Kidney capillary endothelial cell (primary cell): ENCODE measurements at places on chromosomes 7 and 10.
A peak's percentile ranks its signal among the peaks of the same experiment; 100 is the strongest.

GRCh38 chr7:20229646-20230500 lies 12.7 kb upstream of the MACC1 start:
- peak; percentile 77 for DNase-seq

DNA sequence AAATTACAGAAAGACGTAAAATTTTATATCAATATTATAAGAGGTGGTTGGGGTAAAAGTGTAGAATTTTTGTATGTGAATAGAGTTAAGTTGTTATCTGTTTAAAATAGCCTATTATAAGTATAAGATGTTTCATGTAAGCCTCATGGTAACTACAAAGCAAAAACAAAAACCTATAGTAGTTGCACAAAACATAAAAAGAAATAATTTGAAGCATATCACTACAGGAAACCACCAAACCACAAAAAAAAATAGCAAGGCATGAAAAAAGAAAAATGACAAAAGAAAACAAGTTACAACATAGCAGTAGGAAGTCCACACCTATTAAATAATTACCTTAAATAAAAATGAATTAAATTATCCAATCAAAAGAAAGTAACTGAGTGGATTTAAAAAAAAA lies 12.4 kb upstream of the GSTK1 start:
- no peak for DNase-seq

- no peak for DNase-seq
These were observed 39.7 kb downstream of the MTPAP start for GRCh38 chr10:30309403-30309802.

DNA sequence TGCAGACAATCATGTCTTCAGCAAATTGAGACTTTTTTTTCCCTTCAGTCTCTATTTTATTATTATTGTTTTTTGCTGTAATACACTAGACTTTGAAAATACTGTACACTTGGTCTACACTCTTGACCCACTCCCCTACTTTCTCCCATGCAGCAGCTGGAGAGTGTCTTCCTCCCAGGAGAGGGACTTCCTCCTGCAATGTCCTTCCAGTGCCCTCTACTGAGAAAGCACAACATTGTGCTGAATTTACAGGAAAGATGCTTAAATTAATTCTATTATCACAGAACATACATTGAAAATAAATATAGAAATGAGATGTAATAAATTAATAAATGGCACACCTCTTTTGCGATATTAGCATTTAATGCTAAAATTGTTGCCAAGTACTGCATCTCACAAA lies 411.3 kb downstream of the CCSER2 start:
- no peak for DNase-seq

GRCh38 chr10:88523739-88524400 lies 59.2 kb downstream of the RNLS start:
- no peak for DNase-seq

DNA sequence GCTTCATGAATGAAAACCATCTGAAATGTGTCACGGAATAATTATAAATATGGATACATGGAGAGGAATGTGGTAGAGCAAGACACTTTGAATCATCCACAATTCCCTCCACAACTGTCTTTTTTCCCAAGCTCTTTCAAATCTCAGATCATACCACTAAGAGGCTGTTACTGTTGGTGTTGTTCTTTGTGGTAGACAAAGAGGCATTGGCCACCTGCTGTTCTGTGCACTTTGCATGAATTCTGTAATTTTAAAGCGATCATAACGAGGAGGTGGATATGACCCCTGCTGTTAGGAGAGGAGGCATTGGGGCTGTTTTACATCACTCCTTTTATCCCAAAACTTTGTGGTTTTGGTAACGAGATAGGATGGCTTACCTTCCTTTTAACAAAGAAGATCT lies 141.2 kb upstream of the KLF6 start:
- DNase-seq, result no peak

GRCh38 chr7:90455163-90456030 lies 14.0 kb upstream of the PTTG1IP2 start:
- DNase-seq, result peak; percentile 61

- DNase-seq, result peak; percentile 47
These were observed 38.9 kb upstream of the BMS1 start for GRCh38 chr10:42743697-42744096.

DNA sequence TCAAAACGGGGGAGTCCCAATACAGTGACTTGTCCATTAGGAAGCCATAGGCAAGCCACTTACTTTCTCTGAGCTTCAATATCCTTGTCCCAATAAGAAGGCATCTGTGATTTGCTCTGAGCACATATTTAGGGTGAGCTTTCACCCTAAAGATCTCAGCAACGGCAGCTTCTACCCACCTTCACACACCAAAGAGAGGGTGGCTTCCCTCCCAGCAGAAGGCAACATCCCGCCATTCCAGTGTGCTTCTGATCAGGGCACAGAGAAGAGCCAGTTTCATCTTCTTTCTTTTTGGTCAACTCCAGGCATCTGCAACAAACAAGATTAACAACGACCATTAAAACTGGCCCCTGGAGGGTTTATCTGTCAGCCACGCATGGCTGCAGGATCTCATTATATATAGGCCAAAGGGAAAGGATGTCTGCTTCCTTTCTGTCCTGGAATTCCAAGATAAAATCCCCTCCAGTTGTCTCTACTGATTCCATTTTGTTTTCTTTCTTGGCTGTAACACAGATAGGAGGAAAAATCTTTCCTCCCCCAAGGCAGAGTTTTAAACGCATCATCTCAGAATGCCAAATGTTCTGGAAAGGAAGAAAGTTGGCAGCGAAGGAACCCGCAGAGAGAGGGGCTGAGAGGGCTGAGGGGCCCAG lies 491 bp upstream of the SH2D4B start:
- DNase-seq, result no peak

DNA sequence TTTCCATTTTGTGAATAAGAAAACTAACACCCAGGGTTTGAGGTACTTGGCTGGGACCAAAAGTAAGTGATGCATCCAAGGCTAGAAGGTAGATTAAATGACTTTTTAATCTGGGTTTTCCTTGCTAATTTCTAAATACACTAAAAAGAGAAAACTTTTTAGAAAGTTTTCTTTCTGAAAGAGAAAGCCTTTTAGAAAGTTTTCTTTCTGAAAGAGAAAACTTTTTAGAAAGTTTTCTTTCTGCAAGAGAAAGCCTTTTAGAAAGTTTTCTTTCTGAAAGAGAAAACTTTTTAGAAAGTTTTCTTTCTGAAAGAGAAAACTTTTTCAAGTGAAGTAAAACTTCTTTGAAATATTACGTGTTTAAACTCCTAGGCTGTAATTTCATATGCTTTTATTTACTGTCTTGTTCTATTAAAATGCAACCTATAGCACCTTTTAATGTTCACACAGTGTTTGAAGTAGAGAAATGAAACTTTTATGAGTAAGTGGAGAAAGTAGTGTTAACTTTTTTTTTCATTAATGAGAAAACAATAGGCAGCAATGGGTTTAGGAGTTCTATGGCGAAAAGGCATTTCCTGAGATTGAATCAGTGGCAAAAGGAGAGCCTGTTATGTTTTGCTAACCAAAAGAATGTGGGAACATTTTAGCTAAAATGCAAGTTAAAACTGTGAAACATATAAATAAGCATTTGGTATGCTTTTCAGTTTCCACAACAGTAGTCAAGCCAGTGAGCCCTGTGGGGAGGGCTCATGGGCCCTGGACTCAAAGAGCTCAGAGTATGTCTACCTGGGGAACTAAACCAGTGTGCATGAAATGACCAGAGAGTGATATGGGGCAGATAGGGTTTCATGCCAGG lies 103.7 kb downstream of the RBM20 start:
- peak; percentile 34 for DNase-seq

DNA sequence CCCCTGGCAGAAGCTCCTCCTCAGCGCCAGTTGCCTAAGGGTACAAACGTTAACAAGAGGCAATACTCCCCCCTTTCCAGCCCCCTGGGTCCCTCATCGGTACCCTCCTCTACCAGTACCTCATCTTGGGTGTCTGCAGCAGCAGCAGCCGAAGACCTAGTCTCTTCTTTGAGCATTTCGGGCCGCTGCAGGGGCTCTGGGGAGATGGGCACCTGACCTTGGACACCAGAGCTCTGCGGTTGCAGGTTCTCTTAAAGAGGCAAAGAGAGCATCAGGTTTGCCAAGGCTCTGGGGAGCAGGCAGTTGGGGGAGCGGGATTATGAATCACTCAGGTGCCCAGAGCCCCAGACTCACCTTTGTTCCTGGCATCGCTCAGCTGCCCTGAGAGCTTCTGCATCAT lies 3.5 kb downstream of the FBXL15 start:
- no peak for DNase-seq

- no peak for DNase-seq
These were observed 213.4 kb downstream of the AUTS2 start for GRCh38 chr7:69811476-69812308.

DNA sequence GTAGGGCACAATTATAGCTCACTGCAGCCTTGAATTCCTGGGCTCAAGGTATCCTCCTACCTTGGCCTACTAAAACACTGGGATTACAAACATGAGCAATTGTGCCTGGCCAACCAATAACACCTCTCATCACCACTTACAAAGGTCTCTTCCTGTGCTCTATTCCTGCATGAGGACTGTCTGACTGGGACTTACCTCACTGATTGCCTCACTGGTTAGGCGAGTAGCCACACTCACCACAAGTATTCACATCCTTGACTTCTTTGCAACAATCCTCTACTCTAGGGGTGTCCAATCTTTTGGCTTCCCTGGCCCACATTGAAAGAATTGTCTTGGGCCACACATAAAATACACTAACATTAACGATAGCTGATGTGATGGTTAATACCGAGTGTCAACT lies 22.6 kb upstream of the PDIA4 start:
- DNase-seq, result no peak

DNA sequence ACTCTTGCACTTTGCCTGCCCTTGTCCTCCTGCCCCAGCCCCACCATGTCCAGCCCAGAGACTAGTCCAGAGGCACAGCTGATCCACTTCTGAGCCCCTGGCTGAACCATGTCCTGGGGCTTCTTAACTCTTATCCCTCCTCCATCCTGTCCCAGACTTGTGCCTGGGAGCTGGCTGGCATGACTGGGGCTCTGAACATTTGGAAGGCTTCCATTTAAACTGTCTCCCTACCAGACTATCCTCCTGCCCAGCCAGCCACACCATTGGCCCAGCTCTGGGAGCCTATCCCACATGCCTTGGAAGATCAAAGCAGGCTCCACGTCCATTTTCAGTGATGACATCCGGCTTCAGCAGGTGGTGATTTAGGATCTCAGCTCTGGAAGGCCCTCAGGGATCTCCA lies 57.4 kb downstream of the FAM241B start:
- no peak for DNase-seq

GRCh38 chr7:15682751-15683245 lies 3.7 kb downstream of the MEOX2 start:
- no peak for DNase-seq

- DNase-seq, result peak; percentile 74
These were observed 8.0 kb upstream of the HSPB1 start for GRCh38 chr7:76294344-76295024.

- no peak for DNase-seq
These were observed 76.7 kb upstream of the COMTD1 start for GRCh38 chr10:75312440-75312839.

- no peak for DNase-seq
These were observed 659 bp downstream of the FIGNL1 start for GRCh38 chr7:50449501-50449880.

- no peak for DNase-seq
These were observed 513.4 kb upstream of the GRM3 start for GRCh38 chr7:86130268-86130667.

GRCh38 chr7:66182920-66183319 lies 22.2 kb upstream of the TPST1 start:
- no peak for DNase-seq

- DNase-seq, result no peak
These were observed 613.1 kb downstream of the SUGCT start for GRCh38 chr7:40747856-40748255.
